ENCODE measurements at places on chromosomes 1 and 21.

DNA sequence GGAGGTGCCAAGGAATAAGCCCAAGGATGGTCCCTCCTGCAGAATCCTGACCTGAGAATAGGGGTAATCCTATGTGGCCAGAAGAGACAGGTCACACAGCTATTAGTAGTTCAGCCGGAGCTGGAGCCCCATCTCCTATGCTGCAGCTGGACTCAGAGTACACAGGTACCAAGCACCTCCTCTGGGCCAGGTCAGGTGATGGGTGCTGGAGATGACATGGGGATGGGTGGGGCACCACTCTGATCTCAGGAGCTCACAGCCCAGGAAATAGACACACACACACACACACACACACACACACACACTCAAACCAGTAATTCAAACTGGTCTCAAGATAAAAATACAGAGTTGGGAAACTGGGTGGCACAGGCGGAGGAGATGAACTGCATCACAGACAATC is 54.2 kb upstream of the SSBP3 start:
- DNase-seq = no peak

- no peak for DNase-seq
These were observed 60.6 kb downstream of the VPS26C start for GRCh38 chr21:37206496-37206895.

DNA sequence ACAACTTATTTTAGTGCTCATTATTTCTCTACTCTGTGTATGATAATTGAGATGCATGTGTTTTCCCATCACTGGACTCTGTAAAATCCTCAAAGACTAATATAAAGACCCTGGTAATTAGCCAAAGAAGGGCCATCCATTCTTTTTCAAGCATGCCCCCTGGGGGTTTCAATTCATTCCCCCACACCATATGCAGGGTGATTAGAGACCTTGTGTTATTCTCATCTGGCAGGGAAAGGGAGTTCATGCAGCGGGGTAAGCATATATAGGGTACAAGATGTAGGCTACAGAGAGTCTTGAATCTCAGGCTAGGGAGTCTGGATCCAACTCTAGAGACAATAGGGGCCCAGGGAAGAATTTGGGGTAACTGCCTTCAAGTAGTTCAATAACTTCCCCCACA is 166.5 kb downstream of the TNR start:
- no peak for DNase-seq

- no peak for DNase-seq
These were observed 2.7 kb downstream of the ZBTB21 start for GRCh38 chr21:42007356-42007940.

GRCh38 chr1:85372683-85373377 is 92.1 kb downstream of the DDAH1 start:
- no peak for DNase-seq

DNA sequence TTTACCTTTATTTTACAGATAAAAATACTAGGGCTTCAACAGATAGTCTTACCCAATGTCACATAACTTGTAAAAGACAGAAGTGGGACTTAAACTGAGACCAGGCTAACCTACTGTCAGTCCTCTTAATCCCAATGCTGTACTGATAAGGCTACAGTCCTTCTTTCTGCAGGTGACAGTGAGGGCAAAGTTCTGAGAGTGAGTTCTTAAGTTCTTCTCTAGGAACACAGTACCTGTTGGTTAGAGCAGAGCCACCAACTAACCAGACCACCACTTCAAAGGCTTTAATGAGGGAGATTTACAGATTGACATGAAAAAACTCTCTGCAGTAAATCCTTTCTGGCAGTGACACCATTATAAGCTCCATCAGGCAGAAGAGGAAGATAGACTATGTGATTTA is 74.2 kb downstream of the SNX7 start:
- DNase-seq = no peak

- peak; percentile 81 for DNase-seq
These were observed 1.4 kb downstream of the NUCKS1 start for GRCh38 chr1:205748403-205749233.

DNA sequence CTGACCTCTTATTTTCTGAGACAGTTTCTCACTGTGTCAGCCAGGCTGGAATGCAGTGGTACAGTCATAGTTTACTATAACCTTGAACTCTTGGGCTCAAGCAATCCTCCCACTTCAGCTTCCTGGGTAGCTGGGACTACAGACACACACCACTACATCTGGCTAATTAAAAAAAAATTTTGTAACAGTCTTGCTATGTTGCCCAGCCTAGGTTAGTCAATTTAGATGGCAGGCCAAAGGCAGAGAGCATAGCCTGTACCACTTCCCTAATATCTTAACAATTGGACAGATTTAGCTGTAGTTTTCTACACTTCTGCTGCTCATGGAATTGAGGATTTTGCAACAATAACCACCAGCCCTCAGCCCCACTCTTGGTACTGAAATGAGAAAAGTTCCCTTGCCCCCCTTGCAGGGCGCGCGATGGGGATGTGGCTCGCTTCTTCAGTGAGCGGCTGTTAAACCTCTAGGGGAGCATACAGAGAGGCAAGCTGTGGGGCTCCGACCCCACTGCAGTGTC is 34.9 kb upstream of the PTGFRN start:
- no peak for DNase-seq
